Adrenal gland (tissue), 19 donors: ENCODE measurements at places on chromosomes 2 and 18. TPM values are rescaled to one million over a fixed set of nuclear protein-coding genes. Genes with fewer than 3 reads are reported as not detected.

DNA sequence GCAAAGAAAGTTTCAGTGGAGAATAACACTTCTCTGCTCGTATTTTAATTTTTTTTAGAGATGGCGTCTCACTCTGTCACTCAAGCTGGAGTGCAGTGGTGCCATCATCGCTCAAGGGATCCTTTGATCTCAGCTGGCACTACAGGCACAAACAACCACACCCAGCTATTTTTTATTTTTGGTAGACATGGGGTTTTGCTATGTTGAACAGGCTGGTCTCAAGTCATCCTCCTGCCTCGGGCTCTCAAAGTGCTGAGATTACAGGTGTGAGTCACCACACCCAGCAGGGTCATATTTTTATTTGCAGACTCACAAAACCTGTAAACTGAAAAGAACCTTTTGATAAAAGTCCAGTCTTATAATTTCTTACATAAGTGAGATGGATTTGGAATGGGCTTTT lies 2.6 kb downstream of the TRAK2 start:
- no peak for DNase-seq
- H3K27me3 ChIP-seq = no peaks in the 10 kb centered on the region
- no peak overlapping the region for H3K4me3 ChIP-seq
- no peaks in the 10 kb centered on the region for H3K36me3 ChIP-seq
- peaks cover 10% of the 10 kb centered on the region for H3K4me1 ChIP-seq
- no peak overlapping the region for H3K27ac ChIP-seq

DNA sequence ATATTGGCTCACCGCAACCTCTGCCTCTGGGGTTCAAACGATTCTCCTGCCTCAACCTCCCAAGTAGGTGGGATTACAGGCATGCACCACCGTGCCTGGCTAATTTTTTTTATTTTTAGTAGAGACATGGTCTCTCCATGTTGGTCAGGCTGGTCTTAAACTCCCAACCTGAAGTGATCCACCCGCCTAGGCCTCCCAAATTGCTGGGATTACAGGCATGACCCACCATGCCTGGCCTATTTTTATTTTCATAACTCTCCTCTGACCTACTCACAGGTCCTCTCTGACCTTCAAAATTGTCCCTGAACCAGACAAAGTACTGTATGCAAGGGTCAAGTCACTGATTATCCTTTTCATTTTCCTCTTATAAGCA lies 16.0 kb upstream of the KLHL23 start:
- H3K27ac ChIP-seq = no peak overlapping the region
- no peak for DNase-seq
- H3K27me3 ChIP-seq = no peaks in the 10 kb centered on the region
- no peak overlapping the region for H3K4me3 ChIP-seq

The TXNDC2 gene
- total RNA-seq = 0.17 TPM

- no peak overlapping the region for H3K27ac ChIP-seq
- no peaks in the 10 kb centered on the region for H3K27me3 ChIP-seq
- H3K4me3 ChIP-seq = no peak overlapping the region
- H3K4me1 ChIP-seq = no peaks in the 10 kb centered on the region
- no peak for DNase-seq
Measured at GRCh38 chr2:62163834-62164233, 32.1 kb upstream of the B3GNT2 start.

- no peak for DNase-seq
- no peak overlapping the region for H3K4me3 ChIP-seq
- H3K4me1 ChIP-seq = no peaks in the 10 kb centered on the region
- H3K36me3 ChIP-seq = no peaks in the 10 kb centered on the region
- no peak overlapping the region for H3K27ac ChIP-seq
Measured at GRCh38 chr2:110948027-110948674, 172.6 kb upstream of the BCL2L11 start.

- DNase-seq = no peak
- no peaks in the 10 kb centered on the region for H3K27me3 ChIP-seq
- H3K27ac ChIP-seq = no peak overlapping the region
- no peak overlapping the region for H3K4me3 ChIP-seq
Measured at GRCh38 chr2:228827056-228827700, 443.9 kb downstream of the PID1 start.

DNA sequence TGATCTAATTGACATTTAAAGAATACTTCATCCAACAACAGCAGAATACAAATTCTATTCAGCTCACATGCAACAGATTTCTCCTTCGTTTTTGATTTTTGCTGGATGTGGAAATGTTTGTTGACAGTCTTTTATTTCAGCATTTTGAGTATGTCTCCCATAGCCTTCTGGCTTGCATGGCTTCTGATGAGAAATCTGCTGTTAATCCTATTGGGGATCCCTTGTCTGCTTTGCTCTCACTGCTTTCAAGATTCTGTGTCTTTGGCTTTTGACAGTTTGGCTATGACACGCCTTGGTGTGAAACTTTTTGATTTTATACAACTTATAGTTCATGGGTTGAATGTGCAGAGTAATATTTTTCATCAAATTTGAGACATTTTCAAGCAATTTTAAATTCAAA lies 44.7 kb downstream of the TRABD2A start:
- no peaks in the 10 kb centered on the region for H3K36me3 ChIP-seq
- no peaks in the 10 kb centered on the region for H3K4me1 ChIP-seq
- no peaks in the 10 kb centered on the region for H3K27me3 ChIP-seq
- no peak for DNase-seq
- no peak overlapping the region for H3K4me3 ChIP-seq
- H3K27ac ChIP-seq = no peak overlapping the region

DNA sequence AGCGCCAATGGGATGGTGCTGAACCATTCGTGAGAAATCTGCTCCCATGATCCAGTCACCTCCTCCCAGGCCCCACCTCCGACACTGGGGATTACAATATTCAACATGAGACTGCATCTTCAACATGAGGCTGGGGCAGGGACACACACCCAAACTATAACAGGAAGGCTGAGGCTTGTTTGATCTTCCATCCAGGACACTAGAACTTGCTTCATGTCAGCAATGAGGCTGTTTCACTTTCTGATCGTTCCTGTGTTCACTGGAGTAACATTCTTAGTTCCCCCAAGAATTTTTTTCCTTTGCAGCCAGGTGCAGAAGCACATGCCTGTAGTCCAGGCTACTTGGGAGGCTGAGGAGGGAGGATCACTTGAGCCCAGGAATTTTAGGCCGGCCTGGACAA lies 30.8 kb upstream of the SOX11 start:
- no peaks in the 10 kb centered on the region for H3K4me1 ChIP-seq
- H3K27me3 ChIP-seq = no peaks in the 10 kb centered on the region
- no peaks in the 10 kb centered on the region for H3K36me3 ChIP-seq

- no peak for DNase-seq
- H3K36me3 ChIP-seq = no peaks in the 10 kb centered on the region
- peaks cover 3% of the 10 kb centered on the region for H3K4me1 ChIP-seq
- H3K27me3 ChIP-seq = no peaks in the 10 kb centered on the region
- H3K4me3 ChIP-seq = no peak overlapping the region
- no peak overlapping the region for H3K27ac ChIP-seq
Measured at GRCh38 chr2:7428454-7429204, 511.4 kb downstream of the RNF144A start.

The SCG2 gene
- total RNA-seq = 0.29 TPM

GRCh38 chr2:719734-720133 lies 42.5 kb upstream of the TMEM18 start:
- no peaks in the 10 kb centered on the region for H3K4me1 ChIP-seq
- no peak for DNase-seq
- no peak overlapping the region for H3K27ac ChIP-seq
- H3K27me3 ChIP-seq = peaks cover 9% of the 10 kb centered on the region
- no peak overlapping the region for H3K4me3 ChIP-seq

The CBLN2 gene
- not detected for total RNA-seq

The DCDC2C gene
- not detected for total RNA-seq

GRCh38 chr18:62974388-62974787 lies 259.0 kb downstream of the PHLPP1 start:
- no peaks in the 10 kb centered on the region for H3K4me1 ChIP-seq
- DNase-seq = no peak
- H3K27me3 ChIP-seq = no peaks in the 10 kb centered on the region
- no peak overlapping the region for H3K4me3 ChIP-seq

The RAX gene
- not detected for total RNA-seq

GRCh38 chr2:229344151-229344551 lies 73.1 kb upstream of the PID1 start:
- DNase-seq = no peak
- H3K36me3 ChIP-seq = no peaks in the 10 kb centered on the region
- no peaks in the 10 kb centered on the region for H3K4me1 ChIP-seq
- H3K27ac ChIP-seq = no peak overlapping the region
- no peak overlapping the region for H3K4me3 ChIP-seq
- no peaks in the 10 kb centered on the region for H3K27me3 ChIP-seq

DNA sequence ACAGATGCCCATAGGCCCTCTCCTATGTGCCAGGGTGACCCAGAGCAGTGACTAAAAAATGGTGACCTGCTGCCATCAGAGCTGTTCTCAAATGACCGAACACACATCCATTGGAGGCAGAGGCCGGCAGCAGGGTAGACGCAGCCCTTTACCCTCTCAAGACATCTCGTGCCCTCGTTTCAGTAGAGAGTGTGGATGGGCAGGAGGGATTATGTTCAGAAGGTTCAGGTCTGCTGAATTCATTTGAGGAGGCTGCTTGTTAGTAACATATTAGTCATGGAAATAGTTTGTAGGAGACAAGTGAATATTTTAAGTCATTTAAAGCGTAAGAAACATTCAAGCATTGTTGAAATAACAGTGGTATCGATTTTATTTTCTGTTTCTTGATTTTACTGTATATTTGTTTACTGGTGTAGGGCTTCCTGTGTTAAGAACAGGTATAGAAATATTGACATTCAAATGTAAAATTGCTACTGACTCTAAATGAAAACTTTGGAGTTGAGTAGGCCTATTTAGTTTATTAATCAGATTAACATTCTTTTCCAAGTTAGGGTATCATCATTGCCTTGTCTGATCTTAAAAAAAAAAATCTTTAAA lies 82.6 kb downstream of the ZNF532 start:
- no peak overlapping the region for H3K4me3 ChIP-seq
- H3K4me1 ChIP-seq = no peaks in the 10 kb centered on the region
- H3K27ac ChIP-seq = no peak overlapping the region
- DNase-seq = no peak
- peaks cover 6% of the 10 kb centered on the region for H3K36me3 ChIP-seq

GRCh38 chr2:85954192-85954589 lies 65.4 kb upstream of the ST3GAL5 start:
- peaks cover 4% of the 10 kb centered on the region for H3K4me1 ChIP-seq
- H3K4me3 ChIP-seq = no peak overlapping the region
- H3K27ac ChIP-seq = no peak overlapping the region
- DNase-seq = no peak
- no peaks in the 10 kb centered on the region for H3K36me3 ChIP-seq
